SIG-M5 (cell line): ENCODE measurements at places on chromosomes 1 and 21.

DNA sequence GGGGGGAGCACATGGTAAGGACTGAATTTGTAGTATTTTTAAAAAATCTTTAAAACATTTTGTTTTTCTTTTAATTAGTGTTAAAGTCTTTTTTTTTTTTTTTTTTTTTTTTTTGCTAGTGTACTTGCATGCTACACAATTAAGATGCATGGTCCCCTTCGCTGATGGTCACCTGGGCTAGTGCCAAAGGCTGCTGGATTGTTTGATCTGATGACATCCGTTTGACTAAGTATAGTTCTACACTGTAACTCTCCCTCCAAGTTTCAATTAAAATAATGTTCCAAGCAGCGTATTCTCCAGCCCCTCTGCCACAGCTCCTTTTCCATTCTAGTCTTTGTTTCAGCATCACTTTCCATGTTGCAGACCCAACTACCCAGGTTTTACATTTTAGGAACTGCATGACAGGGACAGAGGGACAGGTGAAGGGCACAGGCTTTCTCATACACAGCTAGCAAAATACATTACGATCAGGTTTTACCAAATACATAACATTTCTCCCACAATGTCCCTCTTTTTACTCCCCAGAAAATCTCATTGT is 852 bp upstream of the RAVER2 start:
- no peak for DNase-seq

GRCh38 chr1:150535511-150536287 is 13.5 kb upstream of the ADAMTSL4 start:
- DNase-seq, result no peak

GRCh38 chr1:86394416-86394815 is 1.7 kb downstream of the ODF2L start:
- no peak for DNase-seq

DNA sequence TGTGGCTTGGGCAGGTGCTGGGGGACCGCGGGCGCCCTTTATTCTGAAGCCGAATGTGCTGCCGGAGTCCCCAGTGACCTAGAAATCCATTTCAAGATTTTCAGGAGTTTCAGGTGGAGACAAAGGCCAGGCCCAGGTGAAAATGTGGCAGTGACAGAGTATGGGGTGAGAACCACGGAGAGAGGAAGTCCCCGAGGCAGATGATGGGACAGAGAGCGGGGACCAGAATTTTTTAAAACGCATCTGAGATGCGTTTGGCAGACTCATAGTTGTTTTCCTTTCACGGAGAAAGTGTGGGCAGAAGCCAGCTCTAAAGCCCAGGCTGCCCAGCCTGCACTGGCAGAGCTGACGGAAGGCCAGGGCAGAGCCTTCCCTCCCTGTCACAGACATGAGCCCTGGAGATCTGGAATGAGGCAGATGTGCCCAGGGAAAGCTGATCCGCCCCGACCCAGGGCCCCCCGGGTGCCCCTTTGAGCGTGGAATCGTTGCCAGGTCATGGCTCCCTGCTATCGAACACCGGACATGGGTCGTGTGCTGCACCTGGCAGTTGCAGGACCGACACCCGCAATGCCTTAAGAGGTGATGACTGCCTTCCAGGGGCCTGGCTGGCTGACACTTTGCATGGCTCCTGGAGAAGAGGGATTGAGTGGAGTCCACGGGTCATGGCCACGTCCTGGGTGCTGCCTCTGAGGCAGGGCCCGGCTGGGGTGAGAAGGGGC is 6.5 kb upstream of the SLX9 start:
- no peak for DNase-seq

DNA sequence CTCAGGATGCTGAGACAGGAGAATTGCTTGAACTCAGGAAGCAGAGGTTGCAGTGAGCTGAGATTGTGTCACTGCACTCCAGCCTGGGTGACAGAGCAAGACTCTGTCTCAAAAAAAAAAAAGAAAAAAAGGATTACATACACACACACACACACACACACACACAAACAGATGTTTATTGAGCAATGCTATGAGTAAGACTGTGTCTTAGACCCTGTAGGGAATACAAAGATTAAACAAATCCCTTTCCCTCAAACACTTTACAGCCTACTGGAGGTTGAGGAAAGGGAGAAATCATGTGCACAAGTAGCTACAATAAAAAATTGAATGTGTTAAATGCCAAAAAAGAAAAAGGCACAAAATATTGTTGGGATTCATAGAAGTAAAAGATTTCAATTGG is 58.1 kb downstream of the RPAP2 start:
- no peak for DNase-seq

- no peak for DNase-seq
Measured at GRCh38 chr1:39711104-39711965, 20.1 kb upstream of the HPCAL4 start.

DNA sequence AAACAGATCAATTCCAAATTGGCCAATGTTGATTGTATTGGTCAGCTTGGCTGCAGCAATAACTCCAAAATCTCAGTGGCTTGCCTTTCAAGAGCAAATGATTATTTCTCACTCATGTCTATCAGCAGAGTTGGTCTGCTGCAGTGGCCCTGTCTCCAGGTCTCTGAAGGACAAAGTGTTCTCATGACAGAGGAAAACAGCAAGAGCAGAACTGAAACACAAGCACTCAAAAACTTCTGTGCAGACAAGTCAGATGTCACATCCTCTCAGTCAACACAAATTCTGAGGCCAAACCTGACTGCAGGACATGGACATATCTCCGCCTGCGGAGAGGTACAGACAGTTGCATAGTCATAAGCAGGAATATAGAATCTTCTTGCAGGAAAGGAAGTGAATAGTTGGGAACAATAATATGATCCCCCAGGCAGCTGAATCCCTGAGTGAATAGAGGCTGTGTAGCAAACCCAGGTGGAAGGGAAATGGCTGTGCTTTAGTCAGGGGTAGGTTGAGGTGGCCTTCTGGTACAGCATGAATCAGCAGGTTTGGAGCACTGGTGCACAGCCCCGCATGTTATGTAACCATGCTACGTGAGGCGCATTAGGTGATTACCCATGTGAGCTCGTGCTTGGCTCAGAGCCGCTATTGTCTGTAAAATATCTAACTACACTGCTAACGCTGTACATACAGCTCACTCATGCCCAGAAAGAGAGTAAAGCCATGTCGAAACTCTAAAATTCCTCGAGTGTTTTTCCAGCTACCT is 17.1 kb upstream of the UBE2U start:
- no peak for DNase-seq

GRCh38 chr1:1462318-1462966 is 9.1 kb upstream of the ATAD3B start:
- no peak for DNase-seq

- no peak for DNase-seq
Measured at GRCh38 chr1:31789259-31790065, 25.3 kb upstream of the ADGRB2 start.

DNA sequence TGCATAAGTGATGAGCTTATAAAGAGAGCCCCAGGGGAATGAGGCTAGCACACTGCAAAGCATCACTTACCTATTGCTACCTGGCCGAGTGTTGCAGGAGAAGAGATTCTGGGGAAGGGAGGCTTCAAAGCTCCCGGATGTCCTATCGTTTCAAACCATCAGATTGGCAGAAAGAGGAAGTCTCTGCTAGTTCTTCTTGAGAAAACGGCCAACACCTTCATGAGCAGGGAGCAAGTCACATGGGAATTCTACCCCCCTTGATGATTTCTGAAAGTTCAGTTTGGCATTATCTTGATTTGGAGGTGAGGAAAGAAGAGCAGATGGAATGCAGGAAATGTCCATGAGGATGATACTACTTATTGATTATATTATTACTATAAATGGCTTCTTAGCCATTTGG is 16.2 kb downstream of the SYF2 start:
- no peak for DNase-seq

GRCh38 chr1:170395149-170395548 is 136.8 kb upstream of the GORAB start:
- DNase-seq, result no peak
